ENCODE measurements at places on chromosomes 16 and 17.

DNA sequence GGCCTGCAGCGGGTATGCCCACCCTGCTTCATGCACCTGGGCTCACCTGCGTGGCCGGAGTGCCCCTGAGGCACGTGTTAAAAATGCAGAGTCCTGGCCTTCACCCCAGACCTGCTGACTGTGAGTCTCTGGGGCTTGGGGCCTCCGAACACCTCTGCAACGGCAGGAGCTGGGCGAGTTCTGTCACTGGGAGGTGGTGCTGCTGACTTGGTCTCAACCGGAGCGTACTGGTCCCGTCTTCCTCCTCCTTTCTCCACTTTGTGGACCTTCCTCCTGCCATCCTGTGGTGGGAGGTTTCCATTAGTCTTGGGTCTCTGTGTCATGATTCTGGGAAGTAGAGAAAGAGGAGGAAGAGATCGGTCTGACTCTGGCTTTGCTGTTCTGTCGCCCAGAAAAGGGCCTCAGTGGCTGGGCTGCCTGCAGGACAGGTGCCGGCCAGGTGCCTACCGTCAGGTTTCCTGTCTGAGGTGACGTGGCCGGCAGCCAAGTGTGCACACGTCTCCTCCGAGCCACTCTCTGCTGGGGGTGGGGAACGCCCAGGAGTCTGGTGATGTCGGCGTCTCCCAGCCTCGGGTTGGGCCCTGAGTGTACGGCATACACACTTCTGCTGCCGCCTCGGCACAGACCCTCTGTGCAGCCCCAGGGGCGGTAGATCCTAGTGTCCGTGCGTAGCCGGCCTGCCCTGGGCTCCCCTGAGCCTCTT lies 6.9 kb downstream of the TSC2 start:
- DNase-seq, result no peak

- DNase-seq, result no peak
Measured at GRCh38 chr16:74578433-74578832, 28.5 kb downstream of the GLG1 start.

GRCh38 chr16:51637770-51638094 lies 486.7 kb upstream of the SALL1 start:
- DNase-seq, result no peak

- no peak for DNase-seq
Measured at GRCh38 chr17:52244689-52245088, 86.2 kb upstream of the CA10 start.

- no peak for DNase-seq
Measured at GRCh38 chr17:5225668-5226457, 8.8 kb downstream of the SCIMP start.

- no peak for DNase-seq
Measured at GRCh38 chr17:79923974-79924638, 84.9 kb upstream of the CBX4 start.

GRCh38 chr17:67258821-67259468 lies 13.9 kb upstream of the HELZ start:
- no peak for DNase-seq

- no peak for DNase-seq
Measured at GRCh38 chr17:67246403-67246652, 1.3 kb upstream of the HELZ start.

- no peak for DNase-seq
Measured at GRCh38 chr16:12259651-12260050, 283.1 kb downstream of the SNX29 start.

DNA sequence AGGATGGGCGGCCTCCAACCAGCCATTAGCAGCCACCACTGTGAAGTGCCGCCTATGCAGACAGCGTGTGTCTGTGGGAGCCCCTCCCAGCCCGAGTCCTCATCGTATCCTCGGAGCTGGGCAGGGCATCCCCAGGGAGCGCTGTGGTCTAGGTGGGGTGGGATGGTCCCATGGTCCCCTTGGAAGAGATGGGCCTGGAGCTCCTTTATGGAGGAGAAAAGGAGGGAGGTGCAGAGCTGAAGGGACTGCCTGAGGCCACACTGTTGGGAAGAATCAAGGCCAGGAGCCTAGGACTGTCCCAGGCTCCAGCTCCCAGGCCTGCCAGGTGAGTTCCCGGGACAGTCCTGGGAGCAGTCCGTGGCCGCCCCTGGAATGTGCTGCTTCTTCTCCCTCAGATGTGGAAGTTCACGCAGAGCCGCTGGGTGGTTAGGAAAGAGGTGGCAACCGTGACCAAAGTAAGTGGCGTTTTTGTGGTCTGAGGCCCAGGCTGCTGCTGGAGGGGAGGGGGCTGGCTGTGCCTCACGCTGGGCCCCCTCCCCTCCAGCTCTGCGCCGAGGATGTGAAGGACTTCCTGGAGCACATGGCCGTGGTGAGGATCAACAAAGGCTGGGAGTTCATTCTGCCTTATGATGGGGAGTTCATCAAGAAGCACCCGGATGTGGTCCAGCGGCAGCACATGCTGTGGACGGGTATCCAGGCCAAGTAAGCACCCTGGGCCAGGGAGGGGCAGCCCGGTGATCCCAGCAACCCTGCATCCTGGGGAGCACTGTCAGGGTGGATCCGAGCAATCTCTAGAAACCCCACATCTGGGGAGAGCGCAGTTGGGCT lies 27.0 kb downstream of the POLR3E start:
- no peak for DNase-seq

- no peak for DNase-seq
Measured at GRCh38 chr17:59791603-59792457, 84.4 kb downstream of the VMP1 start.

DNA sequence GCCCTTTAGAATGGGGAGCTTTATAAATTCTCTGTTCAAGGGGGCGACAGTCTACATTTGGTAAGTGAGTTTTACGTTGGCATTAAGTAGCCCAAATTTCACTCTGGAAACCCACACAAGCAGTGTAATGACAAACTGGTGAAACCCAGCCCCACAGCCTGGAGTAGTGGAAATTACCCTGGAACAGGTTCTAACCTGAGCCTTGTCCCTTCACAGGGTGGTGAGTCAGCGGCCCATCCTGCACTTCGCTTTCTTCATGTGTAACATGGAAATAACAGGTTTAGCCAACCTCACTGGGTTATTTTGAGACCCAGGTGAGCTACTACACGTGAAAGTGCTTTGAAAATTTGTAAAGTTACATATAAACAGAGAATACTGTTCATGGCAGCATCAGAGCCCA lies 3.5 kb upstream of the TLCD3A start:
- no peak for DNase-seq

- no peak for DNase-seq
Measured at GRCh38 chr17:82177761-82178498, 34.7 kb downstream of the CCDC57 start.

- DNase-seq, result peak; percentile 70
Measured at GRCh38 chr16:31467151-31467773, 4.7 kb upstream of the TGFB1I1 start.

DNA sequence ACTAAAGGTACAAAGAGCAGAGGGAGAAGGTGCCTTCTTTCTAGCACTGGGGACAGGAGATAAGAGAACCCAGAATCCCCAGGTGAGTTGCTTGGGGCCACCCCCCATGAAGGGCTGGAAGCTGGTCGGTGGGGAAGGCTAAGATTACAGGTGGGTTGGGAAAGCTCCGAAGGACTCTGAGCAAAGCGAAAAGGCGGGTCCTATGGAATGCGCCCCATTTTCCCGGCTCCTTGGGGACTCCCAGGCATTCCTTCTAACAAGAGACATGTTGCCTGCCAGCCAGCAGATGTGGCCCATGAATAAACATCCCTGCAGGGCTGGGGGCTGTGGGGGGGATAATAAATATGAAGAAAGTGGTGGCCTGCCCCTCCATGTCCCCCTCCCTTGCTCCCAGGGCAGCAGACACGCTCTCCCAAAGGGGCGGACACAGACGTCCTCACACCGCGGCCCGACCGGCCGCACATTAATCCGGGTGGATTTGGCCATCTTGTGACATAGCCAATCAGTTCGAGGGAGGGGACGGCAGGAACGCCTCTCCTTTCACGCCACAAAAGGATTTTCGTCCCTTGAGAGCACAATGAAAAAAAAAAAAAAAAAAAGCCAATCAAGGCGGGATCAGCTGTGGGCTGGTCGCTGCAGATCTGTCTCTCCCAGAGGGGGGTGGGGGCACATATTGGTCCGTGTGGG lies 98.5 kb downstream of the SOX9 start:
- DNase-seq, result no peak

DNA sequence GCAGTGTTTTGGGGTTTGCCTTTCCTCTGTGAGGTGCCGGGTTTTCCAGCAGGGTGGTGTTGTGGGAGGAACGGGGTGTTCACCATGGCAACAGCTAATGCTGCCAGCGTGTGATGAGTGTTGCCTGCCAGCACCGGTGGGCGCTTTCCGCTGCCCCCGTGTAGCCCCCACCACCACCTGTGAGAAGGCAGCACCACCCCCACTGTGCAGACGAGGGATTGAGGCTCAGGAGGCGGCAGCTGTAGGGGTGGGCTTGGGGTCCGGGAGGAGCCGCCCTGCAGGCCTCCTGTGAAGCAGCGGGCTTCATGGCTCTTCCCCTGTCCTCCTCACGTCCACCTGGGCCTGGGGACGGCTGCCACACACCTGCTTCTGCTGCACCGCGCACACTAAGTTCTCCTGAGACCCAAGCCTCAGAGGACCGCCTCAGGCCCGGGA lies 5.2 kb downstream of the RAB40C start:
- no peak for DNase-seq

DNA sequence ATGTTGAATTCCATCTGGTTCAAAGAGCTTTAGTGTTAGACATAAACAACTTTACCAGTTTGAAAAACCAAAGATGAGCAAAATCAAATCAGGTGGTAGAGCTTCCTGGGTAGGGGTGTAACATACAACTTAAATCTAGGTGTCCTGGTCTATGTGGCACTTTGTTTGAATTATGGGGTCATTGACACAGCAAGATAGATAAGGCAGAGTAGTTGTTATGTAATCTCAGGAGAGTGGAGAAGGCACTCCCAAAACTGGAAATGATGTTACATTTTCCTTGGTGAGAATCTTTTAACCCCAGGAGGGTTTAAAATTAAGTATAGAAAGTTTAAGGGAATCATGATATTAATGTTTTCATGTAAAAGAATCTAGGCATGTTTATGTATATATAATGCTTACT lies 31.9 kb downstream of the CCDC42 start:
- DNase-seq, result no peak

DNA sequence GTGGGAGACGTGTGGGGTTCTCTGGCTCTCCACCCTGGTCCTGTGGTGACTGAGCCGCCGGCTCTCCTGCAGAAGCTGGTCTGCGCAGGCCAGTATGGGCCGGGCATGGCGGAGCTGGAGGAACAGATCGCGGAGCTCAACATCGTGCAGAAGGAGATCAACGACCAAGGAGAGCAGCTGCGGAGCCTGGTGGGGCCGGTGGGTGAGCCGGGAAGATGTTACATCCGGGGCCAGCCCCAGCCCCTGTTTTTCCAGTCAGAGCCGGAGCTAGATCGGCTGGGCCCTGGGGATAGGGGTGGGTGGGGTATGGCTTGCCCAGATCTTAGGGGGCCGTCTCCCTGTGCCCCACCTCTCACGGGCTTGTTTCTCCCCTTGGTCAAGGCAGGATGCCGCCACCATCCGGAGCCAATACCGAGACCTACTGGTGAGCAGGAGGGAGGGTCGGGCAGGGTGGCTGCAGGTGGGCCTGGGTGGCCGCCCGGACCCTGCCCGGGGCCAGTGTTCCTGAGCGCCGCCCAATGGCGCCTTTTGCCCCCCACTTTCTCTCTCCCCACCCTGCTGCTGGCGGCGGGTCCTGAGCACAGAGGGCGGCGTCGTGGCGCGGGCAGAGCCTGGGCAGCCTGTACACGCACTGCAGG lies 5.0 kb downstream of the EVPLL start:
- DNase-seq, result peak; percentile 64

DNA sequence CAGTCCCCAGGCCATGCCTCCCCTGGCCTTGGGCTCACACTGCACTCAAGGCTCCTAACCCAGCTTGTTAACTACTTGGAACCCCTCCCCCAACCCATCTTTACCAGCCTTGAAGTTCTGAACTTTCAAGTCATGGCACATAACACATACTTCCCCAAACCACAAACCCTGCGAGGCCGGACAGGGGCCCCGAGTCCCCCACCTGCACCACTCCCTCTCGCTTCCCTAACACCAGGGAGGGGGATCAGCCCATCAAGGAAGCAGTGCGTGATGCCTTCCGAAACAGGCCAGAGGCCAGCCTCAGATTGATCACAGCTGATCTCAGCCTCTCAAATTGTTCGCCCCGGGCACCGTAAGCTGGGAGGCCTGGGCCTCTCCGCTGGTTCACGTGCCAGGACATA lies 3.0 kb upstream of the NLRC3 start:
- no peak for DNase-seq

- DNase-seq, result no peak
Measured at GRCh38 chr16:3550851-3551847, 26.1 kb downstream of the NLRC3 start.

- DNase-seq, result no peak
Measured at GRCh38 chr16:68487669-68488068, 39.4 kb upstream of the SMPD3 start.

GRCh38 chr17:11705111-11705510 lies 106.8 kb downstream of the DNAH9 start:
- DNase-seq, result no peak

DNA sequence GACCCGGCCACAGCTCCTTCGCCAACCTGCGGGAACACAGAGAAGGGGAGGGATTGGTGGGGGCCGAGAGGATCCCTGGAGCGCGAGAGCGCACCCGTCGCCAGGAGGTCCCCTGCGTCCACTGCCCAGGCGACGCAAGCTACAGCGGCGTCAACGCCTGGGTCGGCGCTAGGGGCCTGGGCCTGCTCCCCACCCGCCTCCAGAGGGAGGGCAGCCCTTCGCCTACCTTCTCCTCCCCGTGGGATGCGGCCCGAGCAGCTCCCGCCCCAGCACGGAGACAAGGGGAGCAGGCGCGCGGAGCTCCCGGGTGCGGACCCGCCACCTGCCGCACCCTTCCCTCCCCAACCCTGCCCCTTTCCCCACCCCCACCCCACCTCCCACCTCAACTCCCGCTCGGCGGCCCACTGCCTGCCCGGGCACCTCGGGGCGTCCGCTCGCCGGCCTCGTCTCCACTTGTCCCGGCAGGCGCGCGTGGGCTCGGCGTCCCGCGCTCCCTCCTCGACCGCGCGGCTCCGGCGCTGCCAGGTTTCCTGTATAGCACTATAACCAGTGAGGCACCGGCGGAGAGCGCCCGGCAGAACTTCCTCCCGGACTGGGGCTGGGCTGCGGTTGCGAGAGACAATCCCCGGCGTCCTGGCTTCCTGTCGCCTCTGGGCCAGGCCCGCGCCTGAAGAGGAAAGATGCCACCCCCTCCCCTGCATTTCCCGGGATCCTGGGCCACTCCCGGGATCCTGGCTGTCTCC lies 119.1 kb upstream of the SMURF2 start:
- peak; percentile 95 for DNase-seq

DNA sequence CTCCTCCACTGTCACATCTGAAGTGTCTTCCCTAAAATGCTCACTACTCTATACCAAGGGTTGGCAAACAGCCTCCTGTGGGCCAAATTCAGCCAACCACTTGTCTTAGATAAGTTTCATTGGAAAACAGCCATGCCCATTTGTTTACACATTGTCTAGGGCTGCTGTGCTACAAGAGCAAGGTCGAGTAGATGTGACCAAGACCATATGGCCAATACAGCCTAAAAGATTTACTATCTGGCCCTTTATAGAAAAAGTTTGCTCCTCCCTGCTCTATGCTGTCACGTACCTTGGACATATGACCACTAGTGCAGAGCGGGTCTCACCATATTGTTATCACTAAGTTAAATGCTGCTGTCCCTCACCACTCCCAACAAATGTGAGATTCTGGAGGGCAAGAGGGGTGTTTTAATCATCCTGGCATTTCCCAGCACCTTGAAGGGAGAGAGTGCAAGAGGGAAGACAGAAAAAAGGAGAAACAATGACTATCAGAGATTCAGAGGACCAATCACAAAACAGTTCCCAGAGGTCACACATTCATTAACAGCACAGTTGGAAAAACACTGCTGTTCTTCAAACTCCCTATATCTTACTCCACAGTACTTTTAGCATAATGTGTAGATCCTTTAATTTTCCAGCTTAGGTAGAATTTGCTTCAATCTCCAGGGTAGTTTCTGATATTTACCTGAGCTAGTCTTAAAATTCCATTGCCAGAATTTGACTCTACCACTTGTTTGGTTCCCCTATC lies 13.2 kb downstream of the LSM12 start:
- DNase-seq, result no peak
